ENCODE measurements at places on chromosomes 13 and 19. TPM values are rescaled to one million over a fixed set of nuclear protein-coding genes. Genes with fewer than 3 reads are reported as not detected.

GRCh38 chr19:42427313-42427712, at the start of gene LIPE:
TSS of gene LIPE (minus strand) at chr19:42427388. CDS start at chr19:42427149, 239 bp downstream.
- no peak for DNase-seq

DNA sequence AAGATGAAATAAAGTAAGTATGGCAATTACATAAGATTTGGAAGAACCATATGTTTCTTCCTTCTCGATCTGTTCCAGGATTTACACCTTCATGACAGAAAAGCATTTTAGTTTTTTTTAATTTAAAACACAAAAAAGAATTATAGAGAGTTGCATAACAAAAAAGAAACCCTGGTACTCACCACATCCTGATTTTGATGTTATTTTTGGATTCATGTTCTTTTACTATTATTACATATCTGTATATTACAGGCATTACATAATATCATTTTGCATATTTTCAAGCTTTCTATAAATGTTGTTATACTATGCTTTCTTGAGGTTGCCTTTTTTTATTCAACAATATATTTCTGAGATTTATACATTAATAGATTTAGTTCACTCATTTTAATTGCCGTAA, 6.7 kb upstream of the KATNAL1 start:
- DNase-seq = no peak

DNA sequence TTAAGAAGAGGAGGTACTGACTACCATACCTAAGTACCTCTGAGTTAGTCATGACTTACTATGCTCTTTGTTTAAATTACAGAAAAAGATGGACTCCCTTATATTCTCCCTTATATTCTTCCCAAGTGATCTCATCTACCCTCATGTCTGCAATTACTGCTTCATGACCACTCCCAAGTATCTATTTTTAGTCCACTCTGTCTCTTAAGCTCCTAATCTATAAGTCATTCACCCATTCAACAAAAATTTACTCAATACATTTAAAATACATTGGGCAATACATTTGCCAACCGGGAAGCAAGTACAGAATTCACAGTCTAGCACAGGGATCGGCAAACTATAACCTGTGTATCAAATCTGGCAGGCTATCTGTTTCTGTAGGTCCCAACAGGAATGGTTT, 42.6 kb downstream of the KPNA3 start:
- no peak for DNase-seq

GRCh38 chr19:9075064-9075949, 11.6 kb upstream of the OR1M1 start:
- peak; percentile 41 for DNase-seq

Gene CDC42EP5
- total RNA-seq = 444 TPM

Measured in colonic mucosa (tissue), 4 donors.